ENCODE measurements at places on chromosomes 5 and 9.

- DNase-seq: peak; percentile 40
Measured at GRCh38 chr9:14400658-14400995, 86.7 kb upstream of the NFIB start.

GRCh38 chr5:88602584-88602983, 280.4 kb downstream of the MEF2C start:
- peak; percentile 36 for DNase-seq

- DNase-seq: no peak
Measured at GRCh38 chr5:89377767-89378455, 494.9 kb upstream of the MEF2C start.

GRCh38 chr5:15834596-15835245, 334.7 kb downstream of the FBXL7 start:
- DNase-seq: no peak

- DNase-seq: no peak
Measured at GRCh38 chr5:144048259-144048856, 122.1 kb downstream of the YIPF5 start.

DNA sequence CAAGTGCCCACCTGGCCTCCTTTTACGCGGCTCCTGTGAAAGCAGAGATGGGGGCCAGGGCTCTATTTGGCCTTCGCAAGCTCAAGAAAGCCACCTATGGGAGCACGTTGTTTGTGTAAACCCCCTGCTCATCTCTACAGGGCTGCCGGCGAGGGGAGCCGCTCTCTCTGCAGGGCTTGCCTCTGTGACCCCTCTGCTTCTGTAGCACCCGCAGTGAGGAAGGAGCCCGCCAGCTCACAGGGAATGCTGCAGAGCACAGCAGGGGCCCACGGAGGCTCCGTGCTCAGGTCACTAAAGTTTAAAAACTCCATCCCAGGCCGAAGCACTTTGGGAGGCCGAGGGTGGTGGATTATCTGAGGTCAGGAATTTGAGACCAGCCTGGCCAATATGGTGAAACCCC, 376.8 kb downstream of the IRX2 start:
- no peak for DNase-seq

GRCh38 chr5:84585218-84585617, 200.5 kb upstream of the EDIL3 start:
- DNase-seq: no peak

- DNase-seq: no peak
Measured at GRCh38 chr5:99025298-99026045, 96.7 kb upstream of the CHD1 start.

- no peak for DNase-seq
Measured at GRCh38 chr9:75064307-75065025, 23.5 kb downstream of the NMRK1 start.

DNA sequence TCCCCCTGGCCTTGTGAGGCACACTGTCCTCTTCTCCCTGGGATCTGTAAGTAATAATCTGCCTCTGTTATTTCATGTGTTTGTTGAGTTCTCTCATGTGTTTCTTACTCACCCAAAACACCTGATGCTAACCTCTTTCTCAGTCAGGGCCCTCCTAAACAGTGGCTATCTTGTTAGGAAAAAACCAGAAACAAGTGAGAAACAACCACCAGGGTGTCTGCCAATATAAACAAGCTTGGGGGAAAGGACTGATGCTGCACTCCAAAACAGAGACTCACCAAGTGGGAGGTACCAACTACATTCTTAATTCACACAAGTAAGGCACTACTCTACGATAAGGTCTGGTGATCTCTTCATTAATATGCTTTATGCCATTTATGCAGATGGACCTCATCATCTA, 564.4 kb downstream of the SEMA5A start:
- DNase-seq: no peak

DNA sequence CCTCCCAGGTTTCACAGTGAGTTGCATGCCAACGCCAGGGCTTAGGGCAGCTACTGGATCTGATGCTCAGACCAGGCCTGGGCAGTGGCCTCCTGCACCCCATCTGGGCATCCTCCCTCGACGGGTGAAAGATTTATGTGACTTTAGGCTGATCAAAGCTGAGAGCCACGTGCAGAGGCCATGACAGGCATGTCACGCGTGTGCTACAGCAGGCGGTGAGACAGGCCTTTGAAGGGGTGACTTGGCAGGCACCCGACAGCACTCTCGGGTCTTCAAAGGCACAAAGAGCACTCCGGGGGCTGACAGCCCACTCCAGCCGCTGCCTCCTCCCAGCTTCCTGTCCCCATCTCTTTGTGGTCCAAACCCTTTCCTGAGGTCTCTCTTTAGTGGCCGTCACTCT, 66.2 kb downstream of the NTNG2 start:
- no peak for DNase-seq

GRCh38 chr5:76986825-76987526, 34.1 kb downstream of the CRHBP start:
- no peak for DNase-seq

DNA sequence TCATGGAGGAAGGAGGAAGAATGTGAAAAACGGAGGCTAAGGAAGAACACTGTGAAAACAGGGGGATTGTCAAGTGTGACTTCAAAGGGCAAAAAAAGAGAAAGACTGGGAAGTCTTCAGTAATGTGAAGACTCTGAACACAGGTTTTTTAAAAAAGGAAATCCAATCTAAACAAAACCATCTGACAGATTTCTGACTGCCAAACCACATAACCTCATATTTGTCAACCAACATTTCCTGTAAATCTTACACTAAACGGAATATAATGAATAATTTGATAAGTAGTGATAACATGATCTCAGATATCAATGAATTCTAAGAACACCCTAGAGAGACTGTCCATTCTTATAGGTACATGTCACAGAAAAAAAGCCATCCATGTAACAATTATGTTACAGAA, 124.7 kb downstream of the FBN2 start:
- DNase-seq: no peak

DNA sequence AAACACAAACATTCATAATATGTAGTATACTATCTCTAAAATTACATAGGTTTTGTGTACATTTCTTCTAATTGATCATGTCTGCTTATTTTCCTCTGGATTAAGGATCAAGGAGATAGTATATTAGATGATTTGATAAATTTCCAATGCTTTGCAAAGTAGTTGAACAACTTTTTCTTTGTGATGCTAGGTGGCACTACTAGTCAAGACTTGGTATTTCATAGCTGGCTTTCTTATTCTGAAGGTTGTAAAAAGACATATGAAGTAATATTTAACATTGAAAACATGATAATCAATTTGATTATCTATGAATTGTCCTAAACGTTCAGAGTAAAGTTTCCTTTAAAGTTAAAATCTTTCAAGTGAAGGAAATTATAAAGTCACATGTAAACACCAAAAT, 106.1 kb upstream of the FGF10 start:
- DNase-seq: no peak

GRCh38 chr9:134733480-134734232, 92.1 kb downstream of the COL5A1 start:
- DNase-seq: no peak

GRCh38 chr5:10550222-10550995, 13.5 kb upstream of the ANKRD33B start:
- DNase-seq: no peak

DNA sequence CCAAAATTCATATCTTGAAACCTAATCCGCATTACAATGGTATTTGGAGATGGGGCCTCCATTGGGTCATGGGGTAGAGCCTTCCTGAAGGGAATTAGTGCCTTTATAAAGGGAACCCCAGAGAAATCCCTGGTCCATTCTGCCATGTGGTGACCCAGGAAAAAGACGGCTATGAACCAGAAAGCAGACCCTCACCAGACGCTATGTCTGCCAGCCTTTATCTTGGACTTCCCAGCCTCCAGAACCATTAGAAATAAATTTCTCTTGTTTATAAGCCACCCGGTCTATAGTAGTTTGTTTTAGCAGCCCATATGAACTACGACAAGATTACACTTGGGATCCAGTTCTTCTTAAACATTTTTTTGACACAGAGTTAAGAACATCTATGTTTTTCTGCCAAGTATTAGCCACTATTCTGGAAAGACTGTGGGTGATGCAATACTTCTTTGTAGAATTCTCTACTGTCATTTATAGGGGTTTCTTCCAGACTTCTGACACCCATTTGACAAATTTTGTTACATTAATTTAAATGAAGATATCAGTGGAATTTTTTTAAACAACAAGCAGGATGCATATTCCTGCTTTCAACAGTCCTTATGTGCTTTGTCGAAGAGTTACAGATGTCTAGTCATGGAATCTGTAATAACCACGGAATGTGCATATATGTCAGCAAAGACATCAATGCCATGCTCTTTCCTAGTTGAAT, 572.4 kb downstream of the NR2F1-AS1 start:
- no peak for DNase-seq

GRCh38 chr9:2655411-2655901, 33.9 kb downstream of the VLDLR start:
- DNase-seq: no peak

- DNase-seq: no peak
Measured at GRCh38 chr5:175689147-175689991, 31.5 kb downstream of the HRH2 start.

DNA sequence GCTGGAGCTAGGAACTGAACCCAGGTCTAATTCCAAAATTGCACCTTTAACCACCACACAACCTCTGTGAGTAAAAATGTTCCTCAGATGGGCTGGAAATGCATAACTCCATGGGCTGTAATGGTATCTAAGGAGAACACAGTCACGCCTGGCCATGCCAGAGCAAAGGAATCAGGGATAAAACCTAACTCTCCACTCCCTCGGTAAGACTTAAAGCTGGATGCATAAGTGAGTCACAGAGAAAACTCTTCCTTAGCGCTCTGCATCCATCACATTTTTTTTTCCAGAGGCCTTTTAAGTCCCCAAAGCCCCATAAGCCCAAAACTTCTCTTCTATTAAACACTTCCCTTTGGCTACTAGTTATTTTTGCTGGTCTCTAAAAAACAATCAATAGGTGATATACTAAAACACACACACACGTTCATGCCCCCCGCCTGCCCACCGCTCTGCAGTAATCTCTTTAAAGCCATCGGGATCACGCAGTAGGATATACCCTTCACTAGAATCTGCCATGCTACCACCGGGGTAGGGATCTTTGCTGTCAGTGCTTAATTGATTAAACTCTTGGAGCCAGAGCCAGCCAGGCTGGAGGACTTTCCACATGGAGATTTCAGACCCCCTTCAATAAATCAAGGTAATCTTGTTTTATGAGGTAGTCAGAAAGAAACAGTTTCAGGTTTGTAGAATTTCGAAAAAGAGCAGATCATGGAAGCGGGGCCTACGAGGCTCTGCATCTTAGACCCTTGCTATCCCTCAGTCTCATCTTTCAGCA, 212.9 kb downstream of the MAPKAP1 start:
- no peak for DNase-seq

DNA sequence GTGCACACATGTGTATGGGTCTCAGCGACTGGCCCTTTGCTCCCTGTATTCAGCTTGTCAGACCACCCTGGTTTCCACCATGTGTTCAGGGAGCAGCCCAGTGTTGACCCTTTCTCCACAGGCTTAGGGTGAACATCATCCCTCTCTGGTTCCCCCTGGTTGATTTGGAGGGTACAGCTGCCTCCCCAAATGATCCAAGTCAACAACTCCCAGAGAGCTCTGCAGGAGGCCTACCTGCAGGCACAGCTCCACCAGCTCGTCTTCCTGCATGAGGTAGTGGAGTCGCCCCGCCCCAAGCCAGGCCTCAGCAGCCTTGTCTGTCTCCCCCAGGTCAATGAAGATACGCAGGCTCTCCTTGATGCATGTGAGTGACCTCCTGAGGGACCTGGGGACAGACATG, 50.5 kb downstream of the SH3TC2 start:
- DNase-seq: no peak
